Head of caudate nucleus (tissue), 42 donors: ENCODE measurements at places on chromosomes 6 and 20.
A peak's percentile ranks its signal among the peaks of the same experiment; 100 is the strongest.

- DNase-seq: no peak
Measured at GRCh38 chr20:43188234-43188653, 1.5 kb downstream of the PTPRT start.

DNA sequence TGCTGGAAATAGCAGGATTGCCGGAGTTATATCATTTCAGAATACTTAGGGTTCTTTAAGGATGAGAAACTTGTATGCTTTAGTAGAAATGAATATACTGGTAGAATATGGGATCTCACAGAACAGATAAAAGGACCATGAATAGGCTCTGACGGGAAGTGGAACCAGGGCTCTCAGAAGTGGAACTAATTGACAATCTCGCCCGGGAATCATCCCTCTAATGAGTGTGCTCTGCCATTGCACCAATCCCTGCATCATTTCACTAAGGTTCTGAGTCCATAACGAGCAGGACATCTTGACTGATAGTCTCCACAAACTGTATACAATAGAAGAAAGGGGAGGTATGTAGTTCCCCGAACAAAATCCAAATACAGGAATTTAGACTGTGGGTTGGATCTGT, 150.1 kb downstream of the COL9A1 start:
- DNase-seq: no peak

GRCh38 chr6:170290296-170291128, at the start of gene DLL1:
Gene DLL1 (minus strand): TSS chr6:170291078. CDS start chr6:170290139, 939 bp downstream.
- peak; percentile 93 for DNase-seq

DNA sequence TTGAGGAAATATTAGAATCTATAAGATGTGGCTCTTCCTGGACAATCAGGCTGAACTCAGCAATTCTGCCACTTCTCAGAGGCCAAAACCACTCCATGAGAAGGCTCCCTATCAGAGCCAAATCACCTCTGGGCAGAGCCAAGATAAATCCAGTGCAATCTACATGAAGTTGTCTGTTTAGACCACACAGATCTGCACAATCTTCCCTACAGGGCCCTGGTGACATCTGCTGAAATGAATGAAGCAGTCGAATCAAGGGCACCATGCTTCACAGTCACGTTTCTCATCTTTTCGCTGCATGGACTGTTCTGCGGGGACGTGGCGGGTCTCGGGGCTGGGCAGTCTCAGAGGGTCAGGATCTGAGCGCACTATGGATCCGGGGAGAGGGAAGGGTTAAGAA, 60.1 kb upstream of the CD93 start:
- no peak for DNase-seq

- DNase-seq: no peak
Measured at GRCh38 chr6:81241126-81242041, 511.1 kb downstream of the TENT5A start.

- no peak for DNase-seq
Measured at GRCh38 chr20:57040466-57040865, 226.0 kb downstream of the BMP7 start.

DNA sequence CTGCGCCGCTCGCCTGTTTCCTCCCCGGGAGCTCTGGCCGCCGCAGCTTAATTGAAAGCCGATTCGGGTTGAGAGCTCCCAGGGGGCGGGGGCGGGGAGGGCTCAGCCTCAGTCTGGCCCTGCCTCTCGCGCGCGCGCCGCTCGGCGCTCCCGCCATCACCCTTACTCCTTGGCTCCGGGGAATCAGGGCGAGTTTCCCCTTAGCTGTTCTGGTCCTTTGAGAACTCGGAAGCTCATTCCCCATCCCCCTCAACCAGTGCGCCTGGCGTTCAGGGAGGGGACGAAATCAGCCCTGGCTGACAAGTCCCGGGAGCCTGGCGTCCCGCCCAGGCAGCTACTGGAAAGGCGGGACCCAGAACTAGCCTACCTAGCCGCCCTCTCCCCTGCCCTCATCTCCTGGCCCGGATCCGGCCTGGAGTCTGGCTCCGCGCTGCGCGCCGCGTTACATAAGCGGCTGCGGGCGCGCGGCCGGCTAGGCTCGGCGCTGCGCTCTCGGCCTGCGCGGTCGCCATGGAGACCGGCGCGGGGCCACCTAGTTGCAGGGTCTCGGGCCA, 2.8 kb downstream of the SLC12A5 start:
- DNase-seq: peak; percentile 47

DNA sequence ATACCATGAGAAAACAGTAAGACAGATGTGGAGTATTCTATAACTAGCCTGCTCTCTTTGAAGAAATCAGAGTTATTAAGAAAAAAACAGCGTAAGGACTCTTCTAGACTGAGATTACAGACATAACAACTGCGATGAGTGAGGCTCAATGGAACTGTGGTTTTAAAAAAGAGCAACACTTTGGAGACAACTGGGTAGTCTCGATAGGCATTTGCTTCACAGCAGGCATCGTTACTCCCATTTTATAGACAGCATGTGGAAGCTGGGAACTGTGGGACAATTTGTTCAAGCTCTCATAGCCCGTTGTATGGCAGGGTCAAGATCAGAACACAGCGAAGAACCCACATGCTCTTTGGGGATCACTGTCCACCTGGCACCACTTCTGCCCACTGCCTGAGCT, 4.6 kb downstream of the FKBP1A start:
- no peak for DNase-seq

GRCh38 chr20:62647521-62648317, 5.4 kb downstream of the SLCO4A1 start:
- no peak for DNase-seq

GRCh38 chr20:63005365-63005861, 1.4 kb downstream of the BHLHE23 start:
- DNase-seq: no peak

GRCh38 chr6:24891004-24891403, 44.8 kb downstream of the RIPOR2 start:
- DNase-seq: no peak

DNA sequence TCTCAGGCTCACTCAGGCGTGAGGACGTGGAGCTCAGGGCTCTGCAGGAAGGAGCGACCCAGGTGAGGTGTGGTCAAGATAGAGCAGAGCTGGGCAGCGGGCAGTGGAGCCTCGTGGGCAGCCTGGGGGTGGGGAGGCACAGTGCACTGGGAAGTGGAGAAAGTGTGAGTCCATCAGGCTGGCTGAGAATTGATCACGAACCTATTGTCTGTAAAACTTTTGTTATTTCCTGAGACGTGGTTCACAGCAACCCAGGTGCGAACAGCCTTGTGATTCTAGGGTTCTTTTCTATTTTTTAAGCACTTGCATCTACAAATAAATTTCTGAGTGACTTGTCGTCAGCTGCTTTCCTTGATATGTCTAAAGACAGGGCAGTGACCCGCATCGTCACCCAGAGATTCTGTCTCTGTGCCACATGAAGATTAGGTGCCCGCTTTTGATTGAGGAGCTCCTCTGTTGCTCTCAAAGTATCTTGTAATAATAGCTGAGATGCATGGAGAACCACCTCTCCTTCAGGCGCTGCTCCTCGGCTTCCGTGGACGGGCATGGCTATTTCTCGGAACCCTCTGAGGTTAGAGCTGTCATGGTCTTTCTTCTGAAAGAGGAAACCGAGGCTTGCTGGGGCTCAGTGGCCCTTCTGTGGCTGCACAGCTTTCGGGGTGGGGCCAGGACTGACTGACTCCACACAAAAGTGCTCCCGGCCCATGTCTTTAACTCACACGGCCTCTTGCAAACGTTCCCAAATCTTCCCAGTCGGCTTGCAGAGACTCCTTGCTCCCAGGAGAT, 662 bp upstream of the CCR6 start:
- DNase-seq: no peak

DNA sequence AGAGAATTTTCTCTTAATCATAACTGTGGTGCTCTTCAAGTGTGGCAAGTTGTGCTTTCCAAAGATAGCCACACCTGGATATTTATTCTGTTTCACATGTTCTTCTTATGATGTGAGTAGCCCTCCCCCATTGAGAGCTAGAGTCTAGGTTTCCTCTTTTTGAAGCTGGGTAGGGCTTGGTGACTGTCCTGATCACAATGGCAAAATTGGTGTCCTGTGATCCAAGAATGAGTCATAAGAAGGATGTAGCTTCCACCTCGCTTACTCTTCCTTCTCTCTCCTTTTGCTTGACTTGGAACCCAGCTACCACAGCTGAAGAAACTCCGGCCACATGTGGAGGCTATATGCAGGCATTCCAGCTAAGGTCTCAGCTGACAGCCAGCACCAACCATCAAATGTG, 7.4 kb upstream of the IGF2R start:
- no peak for DNase-seq

DNA sequence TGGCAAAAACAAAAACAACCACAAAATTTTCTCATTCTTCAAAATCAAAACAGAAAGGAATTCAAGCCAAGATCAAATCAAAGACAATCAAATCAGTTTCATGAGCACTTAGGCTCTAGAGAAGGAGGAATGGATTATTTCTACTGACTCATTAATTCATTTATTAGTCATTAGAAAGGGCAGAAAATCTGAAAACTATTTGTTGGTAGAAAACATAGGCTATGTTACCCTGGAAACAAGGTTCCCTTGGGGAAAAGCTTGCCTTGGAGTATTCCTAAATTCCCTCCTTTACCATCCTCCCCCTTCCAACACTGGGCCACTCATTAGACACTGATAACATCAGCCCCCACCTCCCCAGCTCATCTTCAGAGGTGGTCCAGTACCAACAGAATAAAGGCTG, 17.5 kb downstream of the KIF16B start:
- no peak for DNase-seq

DNA sequence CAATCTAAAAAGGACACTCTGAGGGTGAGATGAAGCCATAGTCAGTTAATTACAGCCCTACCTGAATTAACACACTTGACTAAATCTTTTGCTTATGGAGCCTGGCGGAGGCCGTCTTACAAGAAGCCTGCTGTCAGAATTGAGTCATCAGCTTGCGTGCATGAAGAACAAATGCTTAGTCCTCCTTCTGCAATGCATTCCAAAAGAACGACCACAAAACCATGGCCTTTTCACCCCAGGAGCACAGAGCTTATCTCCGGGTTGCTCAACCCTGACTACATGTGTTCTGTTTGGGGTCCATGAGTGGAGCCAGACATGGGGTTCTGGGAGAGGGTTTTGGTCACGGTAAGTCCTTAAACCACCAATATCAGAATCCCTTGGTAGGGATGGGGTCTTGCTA, 318.1 kb downstream of the CLIC5 start:
- DNase-seq: no peak

DNA sequence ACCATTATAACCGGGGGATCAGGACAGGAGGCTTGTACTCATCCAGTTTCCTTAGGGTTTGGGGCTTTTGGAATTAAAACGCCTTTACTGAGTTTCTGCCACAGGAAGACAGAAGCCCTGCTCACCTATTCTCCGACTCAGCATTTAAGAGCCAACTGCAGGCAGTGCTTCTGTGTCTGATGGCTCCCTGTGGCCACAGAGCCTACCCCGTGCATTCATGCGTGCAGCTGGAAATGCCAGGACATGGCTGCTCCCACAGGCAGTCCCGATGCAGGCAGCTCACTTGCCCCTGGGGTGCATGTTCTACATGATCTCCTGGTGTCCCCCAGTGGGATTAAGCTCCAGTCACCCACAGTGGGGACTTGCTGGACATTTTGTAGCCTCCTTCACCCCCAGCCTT, 22.2 kb downstream of the ZNF831 start:
- no peak for DNase-seq

GRCh38 chr20:24971376-24972101, 21.0 kb downstream of the APMAP start:
- no peak for DNase-seq

- DNase-seq: no peak
Measured at GRCh38 chr20:33730946-33731692, 677 bp upstream of the ZNF341 start.

DNA sequence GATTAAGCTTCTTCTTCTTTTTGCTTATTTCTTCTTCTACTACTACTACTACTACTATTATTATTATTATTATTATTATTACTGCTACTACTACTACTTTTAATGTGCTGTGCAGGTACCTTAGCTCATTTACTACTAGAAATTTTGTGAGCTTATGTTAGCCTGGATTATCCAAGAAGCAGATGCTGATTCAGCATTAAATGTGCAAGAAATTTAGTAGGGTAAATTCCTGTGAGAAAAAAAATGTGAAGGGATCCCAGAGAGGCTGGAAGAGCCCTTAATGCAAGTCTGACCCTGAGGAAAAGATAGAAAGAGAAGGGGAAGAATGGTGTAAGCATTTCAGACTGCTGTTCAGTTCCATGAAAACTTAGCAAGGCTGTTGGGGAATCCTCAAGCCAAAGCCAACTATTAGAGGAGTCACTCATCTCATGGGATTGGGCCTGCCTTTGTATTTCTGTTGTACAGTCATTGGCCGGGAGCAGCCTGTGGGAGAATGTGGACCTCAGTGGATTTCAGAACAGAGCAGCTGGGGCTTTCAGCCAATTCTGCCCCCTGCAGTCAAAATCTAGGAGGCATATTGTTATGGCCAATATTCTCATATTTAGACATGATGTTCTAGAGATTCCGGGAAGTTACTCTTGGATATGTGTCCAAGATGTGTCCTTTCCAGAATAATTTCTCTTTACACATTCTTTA, 37.2 kb upstream of the TSPYL1 start:
- DNase-seq: no peak

DNA sequence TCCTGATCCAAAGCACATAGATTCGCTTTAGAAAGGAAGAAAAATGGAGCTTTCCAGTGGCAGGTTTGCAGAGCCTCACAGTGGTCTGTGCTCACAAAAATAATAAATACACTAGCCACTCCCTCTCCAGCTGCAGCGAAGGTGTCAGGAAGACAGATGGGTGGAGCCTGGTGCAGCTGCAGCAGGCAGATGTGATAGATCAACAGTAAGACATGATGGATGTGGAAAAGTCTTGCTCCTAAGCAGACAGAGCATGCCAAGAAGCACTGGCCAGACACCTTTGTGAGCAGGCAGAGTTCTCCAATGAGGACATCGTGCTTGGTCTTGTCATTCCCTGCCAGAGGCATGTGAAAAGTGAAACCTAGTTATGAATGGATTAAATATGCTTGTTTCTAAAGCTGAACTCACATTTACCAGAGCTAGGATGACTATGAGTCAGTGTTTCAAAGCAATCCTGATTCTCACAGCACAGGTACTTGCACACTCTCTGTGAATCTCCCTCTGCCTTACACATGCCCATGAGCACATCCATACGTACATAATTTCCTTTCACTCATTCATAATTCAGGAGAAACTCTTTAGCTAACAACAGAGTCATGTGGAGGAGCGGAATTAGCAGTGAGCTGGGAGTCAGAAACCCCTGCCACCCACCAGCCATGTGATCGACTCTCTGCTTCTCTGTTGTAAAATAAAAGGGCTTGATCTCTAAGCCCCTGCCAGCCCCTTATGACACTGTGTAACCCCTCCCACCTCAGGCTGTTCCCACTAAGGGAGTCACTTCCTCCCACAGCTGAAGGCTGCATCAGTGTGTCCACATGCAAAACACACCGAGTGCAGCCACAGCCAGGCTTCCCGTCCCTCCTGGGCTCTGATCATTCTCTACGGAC, 111.2 kb downstream of the SCML4 start:
- no peak for DNase-seq

- no peak for DNase-seq
Measured at GRCh38 chr20:21684671-21685070, 20.8 kb upstream of the PAX1 start.

DNA sequence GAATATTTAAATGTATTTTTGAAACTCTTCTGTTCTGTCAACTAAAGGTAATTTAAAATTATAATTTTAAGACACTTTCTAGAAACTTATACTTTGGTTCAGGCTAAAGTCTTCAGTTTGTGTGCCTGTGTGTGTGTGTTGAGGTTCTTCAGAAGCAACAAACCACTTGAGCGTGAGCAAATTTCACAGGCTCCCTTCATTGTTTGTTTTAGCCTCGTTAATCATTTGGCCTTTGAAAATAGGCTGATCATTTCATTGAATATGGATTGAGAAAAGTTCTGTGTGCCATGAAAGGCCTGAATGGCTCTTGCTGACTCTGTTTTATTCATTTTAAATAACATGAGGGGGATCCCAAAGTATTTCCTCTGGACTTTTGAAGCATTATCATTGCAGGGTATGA, 420.1 kb downstream of the CDKAL1 start:
- no peak for DNase-seq

- no peak for DNase-seq
Measured at GRCh38 chr6:63816982-63817436, 181.4 kb downstream of the PHF3 start.
